ENCODE measurements at places on chromosomes 12 and 14.

- H3K27ac ChIP-seq, result no peak overlapping the region
- no peaks in the 10 kb centered on the region for H3K36me3 ChIP-seq
- DNase-seq, result no peak
- no peak overlapping the region for H3K4me3 ChIP-seq
- no peaks in the 10 kb centered on the region for H3K4me1 ChIP-seq
These were observed 165.4 kb upstream of the SSTR1 start for GRCh38 chr14:38042322-38042721.

- no peak overlapping the region for H3K27ac ChIP-seq
- peak; percentile 15 for DNase-seq
- peaks cover 24% of the 10 kb centered on the region for H3K36me3 ChIP-seq
- peaks cover 60% of the 10 kb centered on the region for H3K4me1 ChIP-seq
- no peak overlapping the region for H3K4me3 ChIP-seq
- H3K27me3 ChIP-seq, result no peaks in the 10 kb centered on the region
These were observed 57.7 kb downstream of the ETNK1 start for GRCh38 chr12:22682663-22683062.

DNA sequence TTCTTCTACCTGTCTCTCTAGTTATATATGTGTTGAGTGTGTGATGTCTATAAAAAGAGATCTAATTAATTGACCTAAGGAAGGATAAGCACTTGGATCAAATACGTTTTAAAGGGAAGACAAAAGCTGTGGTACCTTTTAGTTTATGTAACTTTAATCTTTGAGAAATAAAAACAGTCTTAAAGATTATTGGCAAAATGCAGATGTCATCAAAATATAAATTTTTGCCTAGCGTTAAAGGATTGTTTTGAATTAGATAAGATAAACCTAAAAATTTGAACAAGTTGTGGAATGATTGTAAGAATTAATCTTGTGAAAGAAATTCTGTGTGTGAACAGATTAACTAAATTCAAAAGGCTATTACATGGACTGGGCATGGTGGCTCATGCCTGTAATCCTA, 42.9 kb downstream of the C12orf56 start:
- H3K27me3 ChIP-seq, result no peaks in the 10 kb centered on the region
- no peaks in the 10 kb centered on the region for H3K4me1 ChIP-seq
- H3K36me3 ChIP-seq, result no peaks in the 10 kb centered on the region
- no peak overlapping the region for H3K4me3 ChIP-seq
- no peak for DNase-seq

DNA sequence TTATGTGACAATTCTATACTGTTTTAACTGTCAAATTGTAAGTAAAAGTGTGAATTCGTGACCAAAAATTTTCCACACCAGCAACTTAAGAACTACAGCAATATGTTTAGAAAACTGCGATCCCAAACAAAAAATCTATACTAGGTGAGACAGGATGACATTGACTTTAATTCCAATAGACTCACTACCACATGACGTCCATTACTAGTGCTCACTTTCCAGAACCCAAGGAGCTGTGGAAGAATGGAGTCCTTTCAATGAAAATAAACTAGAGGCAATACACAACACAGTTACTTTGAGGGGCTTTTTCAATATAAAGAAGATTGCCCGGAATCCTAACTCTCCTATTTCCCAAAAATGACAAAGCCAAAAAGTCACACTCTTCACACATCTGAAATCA, 1.4 kb downstream of the EPS8 start:
- no peak overlapping the region for H3K4me3 ChIP-seq
- DNase-seq, result no peak
- no peak overlapping the region for H3K27ac ChIP-seq
- H3K4me1 ChIP-seq, result peaks cover 24% of the 10 kb centered on the region
- no peaks in the 10 kb centered on the region for H3K36me3 ChIP-seq

- no peak overlapping the region for H3K27ac ChIP-seq
- H3K27me3 ChIP-seq, result no peaks in the 10 kb centered on the region
- no peak for DNase-seq
- H3K36me3 ChIP-seq, result no peaks in the 10 kb centered on the region
- no peaks in the 10 kb centered on the region for H3K4me1 ChIP-seq
These were observed 299.1 kb downstream of the BTG1 start for GRCh38 chr12:91846466-91847055.

DNA sequence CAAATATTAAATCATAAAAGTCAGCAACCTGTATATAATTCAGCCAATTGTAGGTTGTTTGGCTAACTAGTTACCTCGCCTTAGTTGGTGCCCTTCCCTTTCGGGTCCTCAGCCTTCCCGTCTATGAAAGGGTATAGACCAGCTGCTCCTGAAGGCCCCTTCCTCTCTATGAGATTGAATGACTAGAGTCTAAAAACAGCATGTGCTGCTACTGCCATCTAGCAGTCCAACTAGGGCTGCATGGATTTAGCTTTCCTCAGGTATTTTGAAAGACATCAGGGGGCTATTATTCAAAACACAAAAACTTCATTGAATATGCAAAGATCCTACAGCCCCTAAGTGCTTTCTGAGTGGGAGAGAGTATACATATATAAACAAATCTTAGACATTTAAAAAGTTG, 37.0 kb upstream of the TMEM263 start:
- no peak overlapping the region for H3K4me3 ChIP-seq
- DNase-seq, result no peak
- no peaks in the 10 kb centered on the region for H3K36me3 ChIP-seq
- peaks cover 100% of the 10 kb centered on the region for H3K27me3 ChIP-seq
- no peak overlapping the region for H3K27ac ChIP-seq

GRCh38 chr14:63854330-63854729, 1.5 kb downstream of the SYNE2 start:
- no peak for DNase-seq
- no peak overlapping the region for H3K4me3 ChIP-seq
- H3K27me3 ChIP-seq, result peaks cover 70% of the 10 kb centered on the region
- H3K27ac ChIP-seq, result no peak overlapping the region

- no peaks in the 10 kb centered on the region for H3K4me1 ChIP-seq
- no peaks in the 10 kb centered on the region for H3K36me3 ChIP-seq
- no peak for DNase-seq
- H3K27ac ChIP-seq, result no peak overlapping the region
These were observed 538.8 kb upstream of the STXBP6 start for GRCh38 chr14:25588751-25589150.

DNA sequence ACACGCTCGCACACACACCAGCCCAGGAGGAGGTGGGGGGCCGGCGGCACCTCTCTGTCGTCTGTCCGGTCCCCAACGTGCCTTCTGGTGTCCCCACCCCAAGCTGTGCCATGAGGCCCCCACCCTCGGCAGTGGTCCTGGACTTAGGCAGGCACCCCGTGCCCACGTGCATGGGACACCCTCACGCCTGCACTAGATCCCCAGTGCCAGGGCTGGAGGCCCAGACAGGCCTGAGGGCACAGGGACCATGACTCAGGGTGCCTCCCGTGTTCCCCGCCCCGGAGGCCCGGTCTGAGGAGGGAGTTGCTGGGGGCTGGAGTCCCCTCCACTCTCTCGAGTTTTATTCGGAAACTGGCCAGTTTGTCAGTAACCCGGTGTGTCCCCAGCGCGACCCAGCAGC, 38.8 kb downstream of the LRCOL1 start:
- no peak overlapping the region for H3K27ac ChIP-seq
- H3K27me3 ChIP-seq, result no peaks in the 10 kb centered on the region
- no peaks in the 10 kb centered on the region for H3K4me1 ChIP-seq
- peaks cover 40% of the 10 kb centered on the region for H3K36me3 ChIP-seq

DNA sequence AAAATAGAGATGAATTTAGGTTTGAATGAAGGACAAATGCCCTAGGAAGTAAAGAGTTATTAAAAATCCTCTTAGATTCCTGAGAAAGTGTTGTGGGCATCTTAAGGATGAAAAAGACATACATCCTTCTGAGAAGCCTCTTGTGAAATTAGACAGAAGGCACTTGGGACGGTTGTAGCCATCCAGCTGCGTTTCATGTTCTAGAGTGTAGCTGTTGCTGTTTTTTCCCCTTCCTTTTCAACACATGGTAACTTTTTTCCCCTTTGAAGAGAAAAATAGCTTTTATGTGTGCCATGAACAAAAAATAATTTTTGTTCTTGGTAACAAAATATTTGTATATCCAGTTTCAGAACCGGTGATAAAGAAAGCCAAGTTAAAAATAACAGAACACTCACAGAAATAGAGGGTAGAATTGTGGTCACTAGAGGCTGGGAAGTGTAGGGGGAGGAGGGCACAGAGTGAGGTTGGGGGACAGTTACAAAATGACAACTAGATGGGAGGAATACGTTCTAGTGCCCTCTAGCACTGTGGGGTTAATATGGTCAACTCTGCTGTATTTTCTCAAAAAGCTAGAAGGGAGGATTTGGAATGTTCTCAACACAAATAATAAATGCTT, 58.4 kb downstream of the PTHLH start:
- no peaks in the 10 kb centered on the region for H3K27me3 ChIP-seq
- H3K27ac ChIP-seq, result no peak overlapping the region
- no peaks in the 10 kb centered on the region for H3K36me3 ChIP-seq
- DNase-seq, result no peak
- no peaks in the 10 kb centered on the region for H3K4me1 ChIP-seq

- H3K4me1 ChIP-seq, result no peaks in the 10 kb centered on the region
- no peak overlapping the region for H3K4me3 ChIP-seq
- DNase-seq, result no peak
- no peaks in the 10 kb centered on the region for H3K36me3 ChIP-seq
- H3K27me3 ChIP-seq, result no peaks in the 10 kb centered on the region
These were observed 167.9 kb upstream of the NTF3 start for GRCh38 chr12:5264006-5264405.

GRCh38 chr14:97178781-97179180, 381.6 kb downstream of the VRK1 start:
- H3K36me3 ChIP-seq, result no peaks in the 10 kb centered on the region
- H3K4me3 ChIP-seq, result no peak overlapping the region
- no peak overlapping the region for H3K27ac ChIP-seq
- no peaks in the 10 kb centered on the region for H3K4me1 ChIP-seq
- DNase-seq, result no peak

GRCh38 chr12:2248901-2249381, 196.2 kb downstream of the CACNA1C start:
- no peaks in the 10 kb centered on the region for H3K27me3 ChIP-seq
- H3K4me1 ChIP-seq, result no peaks in the 10 kb centered on the region
- no peak overlapping the region for H3K27ac ChIP-seq
- no peak for DNase-seq
- H3K4me3 ChIP-seq, result no peak overlapping the region

DNA sequence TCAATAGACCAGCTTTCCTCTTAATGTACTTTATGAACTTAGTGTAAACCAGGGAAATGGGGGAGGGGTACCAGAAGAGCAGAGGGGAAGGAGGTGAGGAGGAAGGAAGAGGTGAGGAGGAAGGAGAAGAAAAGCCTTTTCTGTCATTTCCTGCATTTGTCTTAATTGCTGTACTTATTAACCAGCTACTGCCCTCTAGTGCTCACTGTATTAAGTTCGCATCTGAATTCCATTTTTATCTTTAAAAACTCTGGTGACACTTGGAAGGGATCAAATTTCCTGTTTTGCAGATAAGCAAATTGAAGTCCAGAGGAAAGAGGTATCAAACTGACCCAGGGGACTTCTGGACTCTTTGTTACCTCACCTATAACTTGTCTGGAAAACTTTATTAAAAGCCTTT, 22.2 kb downstream of the MANSC1 start:
- H3K4me3 ChIP-seq, result no peak overlapping the region
- no peak overlapping the region for H3K27ac ChIP-seq
- peak; percentile 44 for DNase-seq

DNA sequence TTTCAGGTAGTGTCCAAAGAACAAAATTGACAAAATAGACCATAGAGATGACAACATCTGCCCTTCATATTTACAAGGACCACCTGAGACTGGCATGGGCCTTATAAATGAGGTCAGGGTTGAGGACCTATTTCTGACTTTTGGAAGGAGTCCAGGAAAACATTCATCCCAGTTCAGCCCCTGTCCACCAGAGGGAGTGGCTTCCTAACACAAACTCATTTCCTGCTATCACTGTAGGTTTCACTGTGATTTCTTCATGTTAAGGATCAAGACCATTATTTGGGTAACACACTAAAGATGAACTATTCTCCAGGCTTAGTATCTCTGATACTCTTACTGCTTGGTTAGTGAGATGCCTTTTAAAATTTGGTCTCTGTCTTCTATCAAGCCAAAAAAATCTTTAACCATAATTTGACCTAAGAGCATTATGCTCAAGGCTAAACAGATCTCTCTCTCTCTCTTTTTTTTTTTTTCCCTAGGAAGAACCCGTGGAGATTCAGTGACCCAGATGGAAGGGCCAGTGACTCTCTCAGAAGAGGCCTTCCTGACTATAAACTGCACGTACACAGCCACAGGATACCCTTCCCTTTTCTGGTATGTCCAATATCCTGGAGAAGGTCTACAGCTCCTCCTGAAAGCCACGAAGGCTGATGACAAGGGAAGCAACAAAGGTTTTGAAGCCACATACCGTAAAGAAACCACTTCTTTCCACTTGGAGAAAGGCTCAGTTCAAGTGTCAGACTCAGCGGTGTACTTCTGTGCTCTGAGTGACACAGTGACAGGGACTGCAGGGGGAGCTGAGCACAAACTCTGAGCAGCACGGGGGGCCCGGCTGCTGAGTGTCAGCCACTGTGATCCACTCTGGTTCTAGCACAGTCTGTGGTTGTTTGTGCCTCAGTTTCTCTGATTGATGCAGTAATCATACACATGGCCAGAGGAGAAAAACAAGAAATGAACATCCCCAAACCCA, 267.6 kb upstream of the OR4E1 start:
- no peak for DNase-seq
- no peaks in the 10 kb centered on the region for H3K4me1 ChIP-seq

DNA sequence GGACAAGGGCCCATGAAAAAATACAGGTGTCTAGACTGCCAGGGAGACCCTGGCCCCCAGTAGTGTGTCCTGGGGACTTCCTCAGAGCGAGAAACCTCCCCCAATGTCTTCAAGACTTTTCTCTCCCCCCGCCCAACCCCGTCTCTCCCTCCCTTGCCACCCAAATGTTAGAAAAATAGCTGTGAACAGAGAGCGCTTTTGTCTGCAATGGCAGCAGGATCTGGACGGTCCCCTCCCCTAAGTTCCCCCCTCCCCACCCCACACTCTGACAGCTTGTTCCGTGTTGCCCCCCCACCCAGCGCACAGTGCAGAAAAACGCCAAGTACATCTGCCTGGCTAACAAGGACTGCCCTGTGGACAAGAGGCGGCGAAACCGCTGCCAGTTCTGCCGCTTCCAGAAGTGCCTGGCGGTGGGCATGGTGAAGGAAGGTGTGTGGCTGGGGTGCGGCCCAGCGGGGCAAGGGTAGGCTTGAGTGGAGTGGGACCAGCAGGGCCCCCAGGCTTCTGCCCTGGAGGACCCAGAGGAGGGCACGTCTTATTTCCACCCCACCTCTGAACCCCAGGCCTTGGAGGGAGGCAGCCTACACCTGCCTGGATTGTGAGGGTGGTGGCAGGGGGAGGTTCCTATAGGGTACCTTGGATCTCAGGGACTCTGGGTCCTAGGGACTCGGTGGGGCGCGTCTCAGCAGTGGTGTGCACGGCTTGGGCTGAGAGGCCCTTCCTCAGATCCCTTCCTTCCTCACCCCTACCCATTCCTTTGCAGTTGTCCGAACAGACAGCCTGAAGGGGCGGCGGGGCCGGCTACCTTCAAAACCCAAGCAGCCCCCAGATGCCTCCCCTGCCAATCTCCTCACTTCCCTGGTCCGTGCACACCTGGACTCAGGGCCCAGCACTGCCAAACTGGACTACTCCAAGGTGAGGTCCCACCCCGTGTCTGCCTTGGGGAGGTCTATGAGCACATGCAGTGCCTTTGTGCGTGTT, 4.8 kb downstream of the NR4A1 start:
- H3K27me3 ChIP-seq, result no peaks in the 10 kb centered on the region
- peaks cover 12% of the 10 kb centered on the region for H3K4me1 ChIP-seq
- no peak overlapping the region for H3K27ac ChIP-seq

Measured in CD14-positive monocyte (primary cell).